Ammon's horn (tissue), 1 donor: ENCODE measurements at places on chromosomes 3 and 15.

DNA sequence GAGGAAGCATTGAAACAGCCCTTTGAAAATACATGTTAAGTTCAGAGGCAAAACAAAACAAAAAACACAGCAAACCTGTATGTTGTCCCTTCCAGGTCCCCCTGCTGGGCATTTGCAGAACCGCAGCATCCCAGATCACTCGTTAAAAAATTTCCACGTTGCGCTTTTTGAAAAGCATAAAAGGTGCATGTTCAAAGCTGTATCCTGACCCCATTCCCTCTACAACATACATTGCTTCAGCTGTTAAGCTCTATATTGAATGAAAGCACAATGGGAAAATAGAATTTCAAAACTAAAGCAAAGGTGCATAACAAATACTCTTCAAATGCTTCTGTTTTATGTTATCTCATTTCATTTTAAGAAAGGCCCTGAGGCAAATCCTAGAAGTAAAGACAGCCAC, 328.3 kb downstream of the THSD4 start:
- DNase-seq: peak; percentile 36

DNA sequence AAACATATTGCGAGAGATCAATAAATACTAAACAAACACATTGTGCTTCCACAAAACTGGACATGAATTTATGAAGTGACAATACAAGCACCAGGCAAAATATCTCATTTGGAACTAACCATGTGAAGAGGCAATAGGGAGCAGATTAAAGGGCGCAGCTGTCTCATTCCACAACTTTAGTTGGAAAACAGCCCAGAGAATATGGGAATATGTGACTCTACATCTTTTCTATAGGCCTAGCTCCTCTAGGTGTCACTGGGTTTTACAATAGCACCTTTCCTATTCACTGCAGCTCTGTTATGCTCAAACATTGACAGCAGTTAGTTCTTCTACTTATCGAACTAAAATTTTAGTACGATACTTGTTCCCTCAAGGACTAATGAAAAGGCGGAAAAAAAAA, 866.3 kb upstream of the GBE1 start:
- no peak for DNase-seq

GRCh38 chr3:106341087-106341486, 472.3 kb upstream of the CBLB start:
- peak; percentile 7 for DNase-seq

- no peak for DNase-seq
These were observed 69.5 kb downstream of the CCR1 start for GRCh38 chr3:46138581-46138980.

- DNase-seq: peak; percentile 43
These were observed 658 bp downstream of the EOGT start for GRCh38 chr3:69012800-69013252.

DNA sequence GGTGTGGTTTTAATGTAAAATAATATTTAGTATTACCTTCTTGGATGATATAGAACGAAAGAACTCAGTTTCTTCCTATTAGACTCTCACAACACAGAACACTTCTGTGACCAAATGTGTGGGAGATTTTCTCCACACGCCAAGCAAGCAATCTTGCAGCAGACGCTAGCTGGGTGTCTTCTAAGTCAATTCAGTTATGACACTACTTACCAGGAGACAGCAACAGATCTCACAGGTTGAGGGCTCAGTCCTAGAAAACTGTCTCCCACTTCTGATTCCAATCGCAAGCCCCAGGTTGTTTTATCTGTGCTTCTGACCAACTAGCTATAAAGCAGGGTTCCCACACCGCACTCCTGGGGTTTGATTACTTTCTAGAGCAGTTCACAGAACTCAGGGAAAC, 41.2 kb downstream of the HERC1 start:
- DNase-seq: peak; percentile 7

DNA sequence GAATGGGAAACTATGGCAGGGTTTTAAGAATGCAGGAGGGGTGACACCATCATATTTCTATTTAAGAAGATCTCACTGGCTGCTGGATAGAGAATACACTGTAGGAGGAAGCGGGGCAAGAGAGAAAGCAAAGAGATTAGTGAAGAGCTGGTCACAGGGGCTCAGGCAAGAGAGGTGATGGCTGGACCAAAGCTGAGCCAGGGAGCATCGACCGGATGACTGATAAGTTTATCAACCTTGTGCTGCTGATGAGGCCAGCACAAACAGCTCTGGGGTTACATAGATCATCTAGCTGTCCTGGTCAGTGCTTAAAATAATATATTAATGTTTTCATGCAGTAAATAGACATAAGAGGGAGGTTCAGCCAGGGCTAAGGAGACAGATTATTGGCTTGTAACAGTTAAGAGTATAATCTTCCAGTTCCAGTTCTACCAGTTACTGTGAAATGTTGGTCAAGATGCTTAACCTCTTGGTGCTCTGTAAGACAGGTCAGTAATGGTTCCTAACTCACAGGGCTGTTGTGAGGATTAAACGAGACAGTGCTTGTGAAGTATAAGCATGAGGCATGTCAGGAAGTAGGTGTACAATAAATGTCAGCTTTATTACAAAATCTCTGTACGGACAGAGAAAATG, 201.0 kb upstream of the FEZF2 start:
- no peak for DNase-seq

DNA sequence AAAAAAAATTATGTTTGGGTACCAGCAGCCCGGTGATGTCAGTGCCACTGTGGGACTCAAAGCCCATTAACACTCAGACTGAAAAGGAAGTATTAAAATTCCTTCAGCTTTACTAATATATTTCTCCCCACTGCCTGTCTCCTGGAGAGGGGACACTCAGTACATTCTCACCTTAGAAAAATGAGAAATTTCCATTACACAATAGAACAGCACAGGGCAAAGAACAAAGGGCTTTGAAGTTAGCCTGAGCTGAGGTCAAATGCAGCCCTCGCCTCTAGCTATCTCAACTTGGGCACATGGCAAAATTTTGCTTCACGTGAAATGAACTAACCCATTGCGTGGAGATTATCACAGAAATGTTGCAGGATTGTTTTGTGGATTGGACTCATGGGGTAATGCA, 80.8 kb downstream of the RARB start:
- DNase-seq: no peak

DNA sequence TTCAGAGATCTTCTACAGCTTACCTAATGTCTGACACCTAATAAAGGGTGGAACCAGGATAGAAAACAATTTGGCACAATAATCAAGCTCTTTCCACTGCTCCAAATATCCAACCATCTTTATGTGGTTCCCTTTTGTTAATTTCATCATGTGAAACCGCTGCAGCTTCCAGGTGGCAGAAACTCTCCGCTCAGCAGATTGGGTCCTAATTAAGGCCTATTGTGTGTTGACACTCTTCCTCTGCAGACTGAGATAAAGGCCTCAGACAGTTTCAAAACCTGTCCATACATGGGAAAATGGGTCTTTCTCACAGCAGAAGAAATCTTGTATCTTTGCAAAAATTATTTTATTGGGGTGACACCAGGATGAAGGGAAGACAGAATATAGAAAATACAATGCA, 1002.4 kb upstream of the SEMA6D start:
- no peak for DNase-seq

DNA sequence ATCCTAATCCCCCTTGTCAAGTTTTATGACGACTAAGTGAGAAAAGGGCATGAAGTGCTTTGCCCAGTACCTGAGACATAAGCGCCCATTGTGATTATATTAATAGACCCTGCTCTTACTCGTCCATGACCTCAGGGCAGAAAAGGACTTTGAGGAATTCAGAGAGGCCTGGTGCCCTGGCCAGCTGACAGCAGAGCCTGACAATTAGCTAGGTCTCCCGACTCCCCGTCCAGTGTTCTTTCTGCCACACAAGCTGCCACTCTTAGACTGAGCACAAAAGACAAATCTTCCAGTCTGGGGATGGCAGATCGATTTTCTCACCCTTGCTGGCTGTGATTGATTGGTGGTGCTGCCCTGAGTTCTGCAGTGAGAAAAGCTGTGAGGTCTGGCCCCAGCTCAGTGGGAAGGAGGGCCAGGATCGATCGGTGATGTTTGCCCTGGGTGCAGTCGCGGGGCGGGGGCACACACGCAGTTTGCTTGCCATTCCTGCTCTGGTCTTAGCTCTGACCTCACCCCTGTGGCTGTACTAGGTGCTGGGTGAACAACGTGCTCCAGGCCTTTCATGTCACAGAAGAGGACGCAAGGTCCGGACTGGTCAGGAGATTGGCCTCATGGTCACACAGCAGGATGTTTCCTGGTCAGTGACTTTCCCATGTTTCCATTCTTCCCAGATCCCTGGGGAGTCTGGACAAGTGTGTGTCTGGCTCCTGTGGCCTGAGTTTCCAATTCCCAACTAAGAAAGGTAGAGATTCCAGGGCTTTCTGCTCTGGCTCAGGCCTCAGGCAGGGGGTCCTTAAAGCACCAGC, 67.4 kb upstream of the TLE3 start:
- DNase-seq: no peak

DNA sequence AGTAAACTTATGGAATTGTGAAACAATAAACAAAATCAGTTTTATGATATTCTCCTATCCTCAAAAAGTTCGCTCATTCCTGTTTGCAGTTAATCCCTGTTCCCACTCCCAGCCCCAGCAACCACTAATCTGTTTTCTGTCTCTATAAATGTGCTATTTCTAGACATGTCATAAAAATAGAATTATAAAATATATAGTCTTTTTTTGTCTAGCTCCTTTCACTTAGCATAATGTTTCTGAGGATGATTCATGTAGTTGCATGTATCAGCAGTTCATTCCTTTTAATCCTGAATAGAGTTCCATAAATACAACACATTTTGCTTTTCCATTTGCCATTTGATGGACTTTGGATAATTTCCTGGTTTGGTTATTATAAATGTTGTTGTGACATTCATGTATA, 140.0 kb downstream of the KCNAB1 start:
- no peak for DNase-seq

- no peak for DNase-seq
These were observed 118.9 kb downstream of the DPH6 start for GRCh38 chr15:35427091-35427490.

DNA sequence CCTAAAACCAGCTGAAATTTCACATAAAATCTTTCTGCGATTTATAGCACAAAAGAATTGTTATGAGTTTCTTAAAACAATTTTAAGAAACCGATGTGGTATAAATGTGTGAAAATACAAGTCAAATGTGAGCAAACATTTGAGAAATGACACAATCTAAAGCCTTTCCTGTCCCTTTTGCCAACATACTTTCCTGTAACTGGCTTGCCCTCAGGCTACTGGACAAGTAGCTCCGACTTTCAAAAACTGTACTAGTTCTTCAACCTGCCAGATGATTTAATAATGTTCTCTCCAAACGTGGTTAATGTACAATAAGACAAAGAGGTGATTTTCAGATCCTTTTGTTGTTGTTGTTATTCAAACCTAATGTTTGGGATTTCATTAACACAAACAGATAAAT, 105.9 kb upstream of the ARHGEF26 start:
- no peak for DNase-seq

- DNase-seq: peak; percentile 18
These were observed 66.1 kb downstream of the NOX5 start for GRCh38 chr15:69080295-69081248.

DNA sequence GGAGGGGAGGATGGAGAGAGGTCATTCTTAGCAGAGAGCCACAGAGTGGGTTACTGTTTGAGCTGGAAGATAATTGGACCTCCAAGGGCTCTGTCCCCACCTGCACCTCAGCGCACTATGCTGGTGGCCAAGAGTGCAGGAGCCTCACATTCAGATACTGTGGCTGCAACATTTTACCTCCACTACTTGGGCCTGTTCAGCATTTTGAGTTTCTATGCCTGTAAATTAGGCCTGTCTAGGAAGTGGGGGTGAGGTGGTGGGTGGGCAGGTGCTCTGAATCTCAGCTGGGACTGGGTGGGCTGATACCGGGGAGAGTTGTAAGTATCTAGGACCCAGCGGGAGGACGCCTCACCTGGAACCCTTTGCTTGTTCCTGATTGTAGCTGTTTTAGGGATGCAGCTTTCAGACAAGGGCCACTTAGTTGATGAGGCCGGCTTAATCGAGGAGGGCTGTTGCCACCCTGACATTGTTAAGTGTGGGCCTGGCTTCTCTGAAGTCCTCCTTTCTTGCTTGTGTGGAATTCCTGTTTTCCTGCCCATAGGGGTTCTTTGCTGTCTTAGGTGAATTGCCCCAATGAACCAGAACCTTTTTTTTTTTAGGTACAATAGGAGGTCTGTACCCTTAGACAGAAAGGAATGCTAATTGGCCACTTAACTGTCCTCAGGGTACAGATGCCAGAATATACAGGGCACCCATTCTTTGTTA, 83.8 kb downstream of the SMAD3 start:
- DNase-seq: no peak

GRCh38 chr15:29615791-29616190, 206.5 kb downstream of the TJP1 start:
- no peak for DNase-seq

- DNase-seq: no peak
These were observed 457.8 kb downstream of the IL5RA start for GRCh38 chr3:2652386-2652785.

- no peak for DNase-seq
These were observed at the start of gene MUC13 for GRCh38 chr3:124934577-124934976. Gene MUC13 (minus strand): TSS chr3:124934751. CDS start chr3:124934712, 39 bp downstream.

- peak; percentile 57 for DNase-seq
These were observed 42.3 kb upstream of the RAB6B start for GRCh38 chr3:133937756-133938601.

DNA sequence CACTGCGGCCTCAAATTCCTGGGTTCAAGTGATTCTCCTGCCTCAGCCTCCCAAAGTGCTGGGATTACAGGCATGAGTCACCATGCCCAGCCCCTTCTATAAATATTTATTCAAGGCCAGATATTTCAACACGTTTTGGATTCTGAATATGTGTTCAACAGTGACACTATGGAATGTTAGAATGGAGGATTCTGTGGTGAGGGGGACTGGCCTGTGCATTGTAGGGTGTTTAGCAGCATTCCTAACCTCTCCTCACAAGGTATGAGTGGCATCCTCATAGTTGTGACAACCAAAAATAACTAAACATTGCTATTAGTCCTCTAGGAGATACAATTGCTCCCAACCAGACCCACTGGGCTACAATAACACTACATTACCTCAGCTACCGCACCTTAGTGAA, 104.0 kb upstream of the ATP10A start:
- no peak for DNase-seq

DNA sequence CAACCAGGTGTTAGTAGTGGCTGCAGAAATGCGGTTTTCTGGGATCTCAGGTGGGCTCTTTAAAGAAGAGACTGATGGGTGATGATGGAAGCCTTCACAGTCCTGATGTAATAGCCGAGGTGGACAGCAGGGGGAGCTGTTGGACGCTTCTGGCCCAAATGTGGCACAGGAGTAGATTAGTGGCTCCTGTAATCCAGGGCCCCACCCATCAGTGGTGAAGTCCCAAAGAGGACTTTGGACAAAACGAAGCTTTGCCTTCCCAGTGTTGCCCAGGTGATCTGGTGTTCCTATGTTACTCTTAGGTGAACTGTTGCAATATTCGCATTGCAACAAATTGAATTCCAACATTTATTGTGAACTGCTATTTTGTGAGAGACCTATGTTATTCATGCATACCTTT, 31.8 kb upstream of the MYZAP start:
- peak; percentile 32 for DNase-seq

- DNase-seq: no peak
These were observed 26.0 kb upstream of the VIPR1 start for GRCh38 chr3:42476225-42477125.

- no peak for DNase-seq
These were observed 229.7 kb upstream of the BHLHE40 start for GRCh38 chr3:4749567-4750002.

GRCh38 chr15:94400526-94401298, 169.4 kb downstream of the MCTP2 start:
- no peak for DNase-seq
